Ureter (tissue), 1 donor: ENCODE measurements at places on chromosomes 5 and 9.

- DNase-seq: no peak
Measured at GRCh38 chr9:125260561-125260960, 1.1 kb upstream of the GAPVD1 start.

- DNase-seq: no peak
Measured at GRCh38 chr5:120818128-120818527, 354.0 kb downstream of the PRR16 start.

DNA sequence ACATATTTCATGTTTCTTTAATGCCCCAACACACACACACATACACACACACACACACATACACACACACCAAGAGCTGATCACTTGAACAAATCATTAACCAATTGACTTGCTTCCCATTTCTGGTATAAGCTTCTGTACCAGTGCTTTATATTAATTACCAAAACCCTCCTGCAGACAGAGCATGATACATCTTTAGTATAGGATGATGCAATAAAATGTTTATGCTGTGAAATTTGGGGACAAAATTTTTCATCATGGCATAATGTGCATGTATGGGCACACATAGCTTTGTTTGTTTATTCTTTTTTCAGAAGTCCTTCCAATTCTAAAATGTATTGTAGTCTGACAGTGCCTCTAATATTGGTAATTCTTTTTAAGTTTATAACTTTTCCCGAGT lies 34.5 kb downstream of the SLC1A3 start:
- no peak for DNase-seq

DNA sequence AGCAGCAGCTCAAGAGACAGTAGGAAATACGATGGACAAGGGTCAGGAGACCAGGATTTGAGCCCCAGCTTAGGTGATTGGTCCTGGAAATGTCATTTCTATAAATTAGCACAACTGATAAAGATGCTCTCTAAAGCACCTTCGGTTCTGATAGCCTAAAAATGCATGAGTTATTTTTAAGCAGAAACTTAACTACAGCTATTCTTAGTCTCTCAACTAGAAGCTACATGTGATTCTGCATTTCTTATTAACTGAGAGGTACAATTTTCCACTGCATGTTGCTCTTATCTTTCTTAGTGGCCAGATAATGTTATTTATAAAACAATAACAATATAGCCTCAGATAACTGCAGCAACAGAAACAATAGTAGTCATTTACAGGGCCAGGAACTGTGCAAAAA lies 136.4 kb downstream of the GRIA1 start:
- no peak for DNase-seq

GRCh38 chr5:10726179-10726912 lies 34.7 kb downstream of the DAP start:
- no peak for DNase-seq

DNA sequence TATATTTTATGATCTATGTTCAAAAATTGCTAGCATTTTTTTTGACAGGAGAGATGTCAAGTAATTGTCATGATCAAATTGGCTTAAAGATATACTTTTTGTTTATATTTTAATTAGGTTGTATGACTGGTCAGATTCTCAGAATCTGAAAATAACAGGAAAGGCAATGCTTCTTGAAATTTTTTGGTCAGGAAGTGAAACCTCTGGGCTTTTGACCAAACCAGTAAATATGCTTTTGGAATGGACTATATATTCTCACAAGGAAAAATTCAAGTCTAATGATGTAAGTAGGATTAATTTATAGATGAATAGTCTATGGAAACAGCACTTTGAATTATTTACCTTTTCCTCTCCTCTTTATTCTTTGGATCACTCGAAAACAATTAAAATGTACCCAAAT lies 52.3 kb downstream of the SLF1 start:
- no peak for DNase-seq

- DNase-seq: no peak
Measured at GRCh38 chr9:89212171-89212570, 33.6 kb upstream of the SHC3 start.

DNA sequence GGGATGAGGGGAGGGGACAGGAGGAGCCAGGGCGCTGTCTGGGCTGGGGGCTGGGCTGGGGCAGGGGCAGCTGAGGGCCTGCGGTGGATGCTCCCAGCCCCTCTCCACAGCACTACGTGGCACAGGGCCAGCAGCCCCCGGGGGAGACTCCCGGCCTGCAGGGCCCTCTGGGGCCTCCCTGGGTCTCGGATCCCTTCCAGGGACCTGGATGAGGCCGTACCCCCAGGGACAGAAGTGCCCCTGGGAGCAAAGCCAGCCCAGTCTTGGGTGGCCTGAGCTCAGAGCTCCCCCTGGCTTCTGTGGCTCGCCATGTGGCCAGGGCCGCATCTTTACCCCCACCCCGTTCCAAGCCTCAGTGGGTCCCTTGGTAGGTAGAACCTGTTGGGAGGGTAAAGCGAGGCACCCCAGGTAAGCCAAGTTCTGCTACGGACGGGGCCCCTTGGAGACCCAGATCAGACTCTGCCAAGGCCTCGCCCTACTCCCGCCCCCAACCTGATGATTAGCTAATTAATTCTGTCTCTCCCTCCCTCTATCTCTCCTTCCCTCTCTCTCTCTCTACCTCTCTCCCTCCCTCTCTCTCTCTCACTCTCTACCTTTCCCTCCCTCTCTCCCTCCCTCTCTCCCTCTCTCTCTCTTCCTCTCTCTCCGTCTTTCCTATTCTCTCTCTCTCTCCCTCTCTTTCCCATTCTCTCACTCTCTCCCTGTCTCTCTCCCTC lies 24.3 kb downstream of the KCNT1 start:
- no peak for DNase-seq

DNA sequence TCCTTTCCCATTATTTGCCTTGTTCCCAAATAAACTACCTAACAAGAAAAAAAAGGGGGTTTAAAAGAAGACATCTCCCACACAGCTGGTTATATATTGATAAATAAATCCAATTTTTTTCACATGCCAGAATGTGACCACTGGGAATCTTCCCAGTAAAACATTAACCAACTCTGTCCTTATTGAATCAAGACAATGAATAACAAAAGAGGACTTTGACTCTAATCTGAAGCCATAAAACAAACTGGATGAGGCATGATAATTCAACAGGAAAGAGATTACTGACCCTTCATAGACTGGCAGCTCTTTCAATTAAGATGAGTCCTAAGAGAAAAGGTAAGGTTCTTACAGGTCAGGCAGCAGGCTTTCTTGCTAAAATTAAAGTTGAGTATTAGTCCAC lies 165.8 kb upstream of the CDH6 start:
- no peak for DNase-seq

- DNase-seq: no peak
Measured at GRCh38 chr9:21030389-21031035, 928 bp downstream of the HACD4 start.

DNA sequence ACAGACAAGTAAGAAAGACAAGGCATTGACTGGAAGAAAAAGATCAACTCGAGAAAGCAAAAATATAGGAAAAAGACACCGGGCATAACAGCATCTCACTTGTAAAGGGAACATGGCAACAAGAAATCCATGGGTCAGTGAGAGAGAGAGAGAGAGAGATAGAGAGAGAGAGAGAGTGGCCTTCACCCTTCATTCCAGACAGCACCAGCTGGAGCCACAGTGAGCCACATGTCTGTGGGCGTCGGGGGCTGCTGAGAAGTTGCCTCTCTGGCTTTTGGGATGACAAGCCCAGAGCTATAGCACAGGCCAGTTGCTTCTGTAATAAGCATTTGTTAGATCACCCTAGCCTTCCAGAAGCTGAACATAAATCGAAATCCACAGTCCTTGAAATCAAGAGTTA lies 20.3 kb upstream of the ENC1 start:
- DNase-seq: no peak

- DNase-seq: peak; percentile 36
Measured at GRCh38 chr9:126119731-126120130, 206.9 kb upstream of the MVB12B start.

DNA sequence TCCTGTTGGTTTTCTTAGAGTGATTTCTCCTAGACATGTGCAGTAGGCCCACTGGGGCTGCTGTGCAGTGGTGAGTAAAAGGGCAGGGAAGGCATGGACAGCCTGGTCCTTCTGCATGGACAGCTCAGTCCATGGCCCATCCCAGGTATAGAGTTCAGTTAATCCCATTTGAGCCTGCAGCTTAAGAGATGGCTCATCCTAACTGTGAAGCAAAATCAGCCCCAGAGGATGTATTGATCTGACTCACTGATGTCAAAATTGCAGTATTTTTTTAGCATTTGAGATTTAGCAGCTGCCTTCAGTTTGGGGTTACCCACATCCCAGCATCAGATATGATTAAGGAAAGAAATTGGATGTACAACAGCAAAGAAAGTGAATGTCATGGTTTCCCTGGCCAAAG lies 93.4 kb downstream of the PDE6A start:
- DNase-seq: no peak

GRCh38 chr9:132768932-132769905 lies 99.0 kb downstream of the GTF3C4 start:
- DNase-seq: peak; percentile 81

- no peak for DNase-seq
Measured at GRCh38 chr5:36521838-36522745, 84.3 kb upstream of the SLC1A3 start.

- DNase-seq: no peak
Measured at GRCh38 chr5:76487821-76488220, 84.7 kb downstream of the IQGAP2 start.

DNA sequence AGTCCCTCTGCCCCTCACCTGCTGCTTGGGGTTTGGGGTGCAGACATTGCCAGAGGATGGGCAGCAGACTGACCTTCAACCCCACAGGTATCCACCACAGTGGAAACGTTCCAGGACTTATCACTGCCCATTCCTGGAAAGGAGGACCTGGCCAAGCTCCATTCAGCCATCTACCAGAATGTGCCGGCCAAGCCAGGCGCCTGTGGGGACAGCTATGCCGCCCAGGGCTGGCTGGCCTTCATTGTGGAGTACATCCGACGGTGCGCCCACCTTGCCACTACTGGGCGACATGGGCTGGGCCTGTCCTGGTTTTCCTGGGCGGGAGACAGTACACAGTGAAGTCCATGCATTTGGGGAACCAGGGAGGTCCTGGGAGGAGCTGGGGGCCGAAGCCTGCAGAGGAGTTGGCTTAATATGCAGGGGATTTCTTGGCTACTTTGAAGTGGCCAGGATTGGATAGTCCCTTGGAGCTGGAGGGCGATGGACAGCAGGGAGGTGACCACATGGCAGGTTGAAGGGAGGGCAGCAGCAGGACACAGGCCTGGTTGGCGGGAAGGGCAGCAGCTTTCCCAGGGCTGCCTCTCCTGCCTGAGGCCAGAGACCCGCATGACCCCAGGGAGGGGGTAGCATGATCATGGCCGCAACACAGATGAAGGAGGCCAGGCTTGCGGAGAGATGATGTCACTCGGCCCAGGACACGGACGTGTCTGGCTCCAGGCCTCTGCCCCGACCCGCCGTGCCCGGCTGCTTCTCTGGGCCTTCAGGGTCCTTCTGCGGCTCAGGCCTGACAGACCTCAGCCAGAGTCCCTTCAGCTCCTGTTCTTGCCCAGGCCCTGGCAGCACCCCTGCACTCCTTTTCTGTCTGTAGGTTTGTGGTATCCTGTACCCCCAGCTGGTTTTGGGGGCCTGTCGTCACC lies 34.6 kb downstream of the USP20 start:
- DNase-seq: no peak

GRCh38 chr9:136671646-136672430 lies 9.1 kb downstream of the EGFL7 start:
- no peak for DNase-seq

- no peak for DNase-seq
Measured at GRCh38 chr5:134079748-134080581, 34.5 kb upstream of the TCF7 start.

- no peak for DNase-seq
Measured at GRCh38 chr5:36712706-36713105, 106.3 kb downstream of the SLC1A3 start.

DNA sequence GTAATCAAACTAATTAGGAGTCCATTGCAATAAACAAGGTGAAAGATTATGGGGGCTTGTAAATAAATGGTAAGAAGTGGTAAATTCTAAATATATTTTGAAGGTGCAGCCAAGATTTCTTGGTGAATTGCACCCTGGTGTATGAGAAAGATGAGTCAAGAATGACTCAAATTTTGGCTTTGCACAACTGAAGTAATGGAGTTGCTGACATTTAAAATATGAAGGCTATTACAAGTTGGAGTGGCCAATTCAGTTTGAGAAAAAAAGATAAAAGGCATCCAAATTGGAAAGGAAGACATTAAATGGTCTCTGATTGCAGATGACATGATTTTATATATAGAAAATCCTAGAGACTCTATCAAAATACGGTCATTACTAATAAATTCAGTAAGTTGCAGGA lies 2330.6 kb downstream of the MAT2B start:
- DNase-seq: no peak

GRCh38 chr9:86589273-86589672 lies 235.1 kb upstream of the TUT7 start:
- DNase-seq: no peak
